ENCODE measurements at places on chromosomes 4 and X.

GRCh38 chr4:10656988-10657387, 27.6 kb downstream of the CLNK start:
- DNase-seq, result no peak

- DNase-seq, result no peak
Measured at GRCh38 chrX:129743821-129744220, 5.0 kb downstream of the XPNPEP2 start.

GRCh38 chr4:103076747-103077347, at the start of gene SLC9B2:
SLC9B2 (minus strand) TSS chr4:103076761; CDS start chr4:103067550, 9,211 bp downstream.
- peak; percentile 71 for DNase-seq

DNA sequence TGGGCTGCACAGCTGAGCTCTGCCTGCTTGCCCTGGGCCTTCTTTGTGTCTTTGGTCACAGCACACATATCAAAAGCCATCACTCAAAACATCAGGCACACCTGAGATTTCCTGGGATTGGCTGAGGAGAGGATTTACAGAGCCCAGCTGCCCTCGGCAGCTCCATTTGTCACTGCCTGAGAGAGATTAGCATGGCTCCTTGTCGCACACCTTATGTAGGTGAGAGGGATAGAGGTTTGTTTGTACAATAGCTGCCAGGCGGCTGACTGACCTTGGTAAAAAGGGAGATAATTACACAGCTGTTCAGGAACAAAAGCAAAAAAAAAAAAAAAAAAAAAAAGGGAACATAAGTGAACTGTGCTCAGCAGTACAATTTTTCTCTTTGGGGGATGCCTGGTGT, 63.2 kb downstream of the MGST2 start:
- DNase-seq, result no peak

- DNase-seq, result no peak
Measured at GRCh38 chrX:68234171-68234910, 199.0 kb downstream of the OPHN1 start.

DNA sequence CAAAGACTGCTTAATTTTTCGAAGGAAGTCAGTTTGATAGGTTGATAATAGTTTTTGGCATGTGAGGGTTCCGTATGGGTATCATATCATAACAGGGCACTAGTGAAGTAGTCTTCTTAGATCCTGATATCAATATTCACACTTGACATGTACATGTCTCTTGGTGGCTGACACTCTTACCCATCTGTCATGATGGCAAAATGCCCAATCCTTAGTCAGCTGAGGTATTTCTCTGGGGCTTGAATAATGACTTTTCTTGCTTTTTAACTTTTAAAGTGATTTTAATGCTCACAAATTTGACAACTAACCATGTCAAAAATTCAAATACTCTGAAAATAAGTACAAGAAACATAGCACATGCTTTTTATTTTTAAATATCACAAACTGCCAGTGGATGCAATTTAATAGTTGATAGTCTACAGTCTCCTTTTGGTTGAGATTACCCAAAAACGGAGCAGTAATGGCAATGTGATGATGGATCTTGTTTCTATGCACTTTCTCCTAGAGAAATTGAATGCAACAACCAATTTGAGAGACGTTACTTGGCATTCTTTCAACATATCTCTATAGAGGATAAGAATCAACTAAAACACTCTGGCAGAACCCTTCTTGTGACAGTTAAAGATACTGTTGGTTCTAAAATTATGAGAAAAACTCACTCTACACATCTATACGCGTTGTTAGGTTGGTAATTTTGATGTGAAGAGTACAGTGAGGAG, 552.9 kb upstream of the PABPC4L start:
- DNase-seq, result no peak

DNA sequence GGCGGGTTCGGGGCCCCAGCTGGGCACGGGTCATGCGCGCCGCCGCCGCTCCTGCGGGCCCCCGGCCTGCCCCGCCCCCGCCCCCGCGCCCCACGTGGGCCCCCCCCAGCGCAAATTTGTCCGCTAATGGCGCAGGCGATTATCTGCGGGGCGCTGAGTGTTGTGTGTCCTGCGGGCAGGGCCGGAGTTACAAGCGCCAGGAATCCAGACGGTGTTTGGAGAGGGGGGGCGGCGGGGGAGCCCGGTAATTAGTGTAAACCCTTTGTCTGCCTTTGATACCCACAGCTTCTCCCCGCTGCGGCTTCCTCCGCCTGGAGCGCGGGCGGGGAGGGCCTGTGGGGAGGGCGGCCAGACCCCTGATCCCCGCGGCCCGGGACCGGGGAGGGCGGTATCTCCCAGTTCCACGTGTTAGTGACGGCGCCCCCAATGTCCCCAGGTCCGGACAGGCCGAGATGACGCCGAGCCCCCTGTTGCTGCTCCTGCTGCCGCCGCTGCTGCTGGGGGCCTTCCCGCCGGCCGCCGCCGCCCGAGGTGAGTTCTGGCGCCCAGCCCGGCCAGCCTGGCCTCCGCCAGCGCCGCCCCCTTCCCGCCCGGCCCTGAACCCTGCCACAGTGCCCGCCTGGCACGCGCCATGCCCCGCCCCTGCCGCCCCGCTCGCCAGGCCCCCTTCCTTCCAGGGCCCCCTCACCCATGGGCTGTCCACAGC, 761 bp downstream of the FGFRL1 start:
- DNase-seq, result peak; percentile 59

DNA sequence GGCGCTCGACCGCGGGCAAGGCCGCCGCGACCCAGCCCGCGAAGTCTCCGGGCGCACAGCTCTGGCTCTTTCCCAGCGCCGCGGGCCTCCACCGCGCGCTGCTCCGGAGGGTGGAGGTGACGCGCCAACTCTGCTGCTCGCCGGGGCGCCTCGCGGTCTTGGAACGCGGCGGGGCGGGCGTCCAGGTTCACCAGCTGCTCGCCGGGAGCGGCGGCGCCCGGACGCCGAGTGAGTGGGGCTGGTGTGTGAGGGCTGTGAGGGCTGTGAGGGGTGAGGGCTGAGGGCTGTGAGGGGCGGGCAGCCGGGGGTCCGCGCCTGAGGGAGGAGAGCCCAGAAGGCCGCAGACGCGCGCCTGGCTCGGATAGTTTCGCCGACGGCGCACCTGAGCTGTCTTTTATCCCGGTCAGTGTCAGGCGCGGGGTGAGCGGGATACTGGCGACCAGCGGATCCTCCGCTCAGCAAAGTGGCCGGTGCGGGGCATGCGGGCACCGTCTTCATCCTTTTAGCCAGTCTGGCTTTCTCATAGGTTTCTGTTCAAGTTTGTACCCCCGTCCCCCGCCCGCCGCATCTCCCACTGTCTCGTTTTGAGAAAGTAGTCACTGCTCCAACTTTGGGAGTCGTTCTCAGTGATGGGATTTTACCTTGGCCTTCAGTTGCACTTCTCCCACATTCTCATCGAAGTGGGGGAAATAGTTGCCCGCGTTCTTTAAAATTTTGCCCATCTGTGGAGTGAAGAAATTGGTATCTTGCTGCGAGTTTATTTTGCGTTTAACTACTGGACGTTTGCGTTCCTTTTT, 586 bp downstream of the HERC5 start:
- no peak for DNase-seq

DNA sequence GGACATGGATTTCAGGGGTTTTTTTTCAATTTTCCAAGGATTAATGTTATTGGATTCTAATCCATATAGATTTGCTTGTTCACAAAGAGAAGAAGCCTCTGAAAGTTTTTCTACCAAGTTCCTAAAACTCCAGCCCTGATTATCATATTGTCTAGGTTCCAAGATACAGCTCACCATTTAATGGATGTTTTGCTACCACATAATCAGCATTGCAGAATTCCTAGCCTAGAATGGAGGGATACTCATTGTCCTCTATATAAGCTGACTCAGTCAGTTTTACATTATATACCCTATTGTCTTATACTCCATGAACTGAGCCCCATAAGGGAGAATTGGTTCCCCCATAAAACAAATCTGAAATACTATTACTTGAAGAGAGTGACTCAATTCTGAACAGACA, 664.7 kb upstream of the FAM241A start:
- no peak for DNase-seq

- no peak for DNase-seq
Measured at GRCh38 chr4:185472103-185472542, 590 bp upstream of the CCDC110 start.

DNA sequence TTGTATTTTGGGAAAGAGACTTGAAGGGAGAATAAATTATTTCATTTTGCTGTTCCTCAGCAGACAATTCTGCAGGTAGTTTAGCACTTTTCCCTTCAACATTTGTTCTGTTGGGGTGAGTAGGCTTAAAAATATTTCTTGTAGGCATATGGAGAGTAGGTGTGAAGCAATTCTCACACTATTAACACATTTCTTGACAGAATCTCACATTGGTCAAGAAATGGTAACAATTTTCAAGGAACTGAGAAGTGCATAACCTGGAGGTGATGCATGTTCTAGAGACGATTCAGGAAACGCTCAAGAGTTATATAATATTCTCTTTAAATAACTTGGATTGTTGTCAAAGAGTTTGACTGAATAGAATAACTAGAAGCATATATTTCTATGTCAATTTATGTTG, 658.2 kb downstream of the STIM2 start:
- DNase-seq, result no peak

DNA sequence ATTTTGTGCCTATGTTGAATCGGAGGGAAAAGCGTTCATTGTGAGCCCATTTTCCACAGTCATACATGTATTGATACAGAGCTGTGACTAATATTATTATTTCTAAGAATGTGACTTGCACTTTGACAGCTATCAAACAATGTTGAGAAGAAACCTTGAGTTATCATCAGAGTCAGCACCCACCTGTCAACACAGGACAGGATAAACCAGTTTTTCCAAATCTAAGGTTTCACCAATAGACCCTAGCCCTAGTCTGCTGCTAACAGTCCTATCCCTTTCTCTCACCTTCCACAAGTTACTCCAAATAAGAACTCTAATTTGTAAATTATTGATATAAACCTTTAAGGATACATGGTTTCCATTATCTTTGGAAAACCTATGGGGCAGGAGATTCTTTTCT, 47.7 kb upstream of the DHX15 start:
- no peak for DNase-seq

GRCh38 chr4:140395668-140396067, 22.2 kb downstream of the SCOC start:
- no peak for DNase-seq

DNA sequence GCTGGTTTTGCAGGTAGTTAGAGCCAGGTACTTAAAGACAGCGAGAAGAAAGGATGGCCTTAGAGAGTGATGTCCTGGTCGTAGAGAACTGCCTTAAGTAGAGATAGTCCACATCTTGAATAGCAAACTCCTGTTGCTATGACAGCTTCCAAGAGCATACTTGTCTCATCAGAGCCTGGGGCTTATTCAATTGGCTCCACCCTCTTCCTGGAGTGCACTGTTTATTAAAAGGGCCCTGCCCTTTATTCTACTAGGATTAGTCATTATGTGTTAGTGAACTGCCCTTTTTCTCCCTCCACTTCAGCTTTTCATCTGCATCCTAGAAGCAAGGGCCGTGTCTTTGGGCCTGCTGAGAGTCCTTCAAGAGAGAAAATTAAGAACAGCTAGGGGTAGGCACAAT, 94.5 kb upstream of the EOLA2 start:
- no peak for DNase-seq

DNA sequence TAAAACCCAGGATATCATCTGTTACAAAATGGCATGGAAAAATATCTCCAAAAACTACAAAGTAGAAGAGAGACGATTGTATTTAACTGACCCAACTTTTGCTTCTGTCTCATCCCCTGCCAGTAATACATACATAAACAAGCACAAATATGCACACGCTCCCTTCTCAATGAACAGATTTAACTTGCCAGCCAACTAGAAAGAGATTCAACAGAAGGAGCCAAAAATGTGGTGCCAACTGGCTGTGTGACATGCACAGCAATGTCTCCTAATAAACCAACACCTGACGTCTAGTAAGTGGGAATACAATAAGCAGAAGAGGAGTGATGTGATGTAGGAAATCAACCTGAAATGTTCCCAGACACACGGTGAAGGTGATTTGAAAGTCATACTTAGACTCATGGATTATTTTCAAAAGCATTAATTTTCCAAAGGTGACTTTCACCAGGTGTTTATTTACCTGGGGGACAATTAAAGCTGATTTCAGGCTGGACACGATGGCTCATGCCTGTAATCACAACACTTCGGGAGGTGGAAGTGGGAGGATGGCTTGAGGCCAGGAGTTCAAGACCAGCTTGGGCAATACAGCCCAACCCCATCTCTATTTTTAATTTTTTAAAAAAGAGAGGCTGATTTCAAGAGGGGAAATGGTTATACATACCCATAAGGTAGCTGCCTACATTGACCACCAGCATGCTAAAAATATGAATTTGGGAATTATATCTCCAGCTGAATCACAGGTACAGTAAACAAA, 33.7 kb downstream of the SH3RF1 start:
- DNase-seq, result no peak

- DNase-seq, result no peak
Measured at GRCh38 chrX:114344756-114345349, 239.0 kb upstream of the HTR2C start.

- DNase-seq, result no peak
Measured at GRCh38 chr4:186904101-186904500, 180.4 kb upstream of the FAT1 start.

DNA sequence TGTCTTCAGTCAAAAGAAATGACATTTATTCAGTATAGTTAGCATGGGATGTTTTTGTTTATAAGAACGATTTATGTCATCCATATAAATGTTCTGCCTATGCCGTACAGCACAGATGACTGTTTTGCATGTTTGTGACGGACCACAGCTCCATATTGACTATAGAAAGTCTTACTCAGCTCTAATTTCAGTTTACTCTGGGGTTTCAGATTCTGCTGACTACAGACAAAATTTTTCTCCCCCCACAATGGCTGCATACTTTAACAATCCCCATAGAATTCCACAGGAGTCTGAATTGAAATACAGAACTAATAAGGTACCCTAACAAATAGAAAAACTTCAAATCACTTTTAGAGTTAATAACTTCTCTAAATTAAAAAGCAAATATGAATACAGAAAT, 191.0 kb downstream of the SCFD2 start:
- no peak for DNase-seq

DNA sequence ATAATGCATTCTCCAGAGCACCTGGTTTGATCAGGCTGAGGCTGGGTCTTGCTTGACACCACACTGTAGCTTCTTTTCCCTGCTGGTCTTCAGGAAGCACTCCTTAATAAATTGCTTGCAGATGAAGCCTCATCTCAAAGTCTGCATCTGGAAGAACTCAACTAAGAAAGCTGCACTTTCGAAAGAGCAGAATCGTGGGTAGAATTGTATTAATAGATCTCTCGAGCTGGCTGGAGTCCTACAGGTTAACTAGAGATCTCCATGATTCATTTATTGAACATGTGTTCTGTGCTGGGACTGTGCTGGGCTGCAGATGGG, 152.7 kb downstream of the STK32B start:
- DNase-seq, result no peak

GRCh38 chr4:176964116-176964691, 171.5 kb upstream of the VEGFC start:
- DNase-seq, result no peak

- DNase-seq, result no peak
Measured at GRCh38 chr4:71497078-71497477, 158.3 kb downstream of the SLC4A4 start.

- no peak for DNase-seq
Measured at GRCh38 chr4:152514356-152514755, 21.5 kb downstream of the FBXW7 start.

- peak; percentile 20 for DNase-seq
Measured at GRCh38 chr4:102430461-102430910, 70.7 kb upstream of the NFKB1 start.

Measured in natural killer cell (primary cell).